ENCODE measurements at places on chromosomes 12 and 14.

DNA sequence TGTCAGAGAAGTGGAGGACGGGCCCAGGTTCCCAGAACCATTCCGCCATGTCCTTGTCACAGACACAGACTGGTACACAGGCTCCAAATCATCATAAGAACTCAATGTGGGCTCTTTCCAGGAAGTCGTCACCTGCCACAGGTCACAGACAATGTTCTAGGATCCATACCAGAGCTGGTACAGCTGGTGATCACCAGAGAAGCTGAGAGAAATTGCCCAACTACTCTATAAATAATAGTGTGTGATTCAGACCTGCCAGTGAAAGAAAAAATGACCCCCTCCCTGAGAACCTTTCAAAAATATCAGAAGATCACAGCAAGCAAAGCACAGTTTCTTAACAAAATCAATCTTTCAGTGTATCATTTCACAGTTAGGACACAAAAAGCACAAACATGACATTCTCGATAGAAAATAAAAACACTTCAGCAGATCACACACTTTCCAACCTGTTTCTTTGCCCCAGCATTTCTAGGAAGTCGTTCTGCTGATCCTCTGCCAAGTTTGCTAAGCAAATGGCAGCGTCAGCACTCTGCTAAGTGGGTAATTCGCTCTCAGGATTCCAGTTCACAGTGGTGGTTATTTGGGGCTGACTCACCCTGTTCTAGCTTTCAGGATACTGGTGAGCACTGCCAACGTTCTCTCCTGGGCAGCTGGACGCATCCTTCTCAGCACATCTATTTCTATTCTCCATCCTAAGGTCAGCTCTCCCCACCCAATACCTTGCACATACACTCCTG lies 223.3 kb upstream of the SFSWAP start:
- no peak for DNase-seq

- no peak for DNase-seq
Measured at GRCh38 chr14:51859131-51859530, 1.3 kb upstream of the GNG2 start.

GRCh38 chr14:51304941-51305340 lies 64.9 kb downstream of the TMX1 start:
- no peak for DNase-seq

DNA sequence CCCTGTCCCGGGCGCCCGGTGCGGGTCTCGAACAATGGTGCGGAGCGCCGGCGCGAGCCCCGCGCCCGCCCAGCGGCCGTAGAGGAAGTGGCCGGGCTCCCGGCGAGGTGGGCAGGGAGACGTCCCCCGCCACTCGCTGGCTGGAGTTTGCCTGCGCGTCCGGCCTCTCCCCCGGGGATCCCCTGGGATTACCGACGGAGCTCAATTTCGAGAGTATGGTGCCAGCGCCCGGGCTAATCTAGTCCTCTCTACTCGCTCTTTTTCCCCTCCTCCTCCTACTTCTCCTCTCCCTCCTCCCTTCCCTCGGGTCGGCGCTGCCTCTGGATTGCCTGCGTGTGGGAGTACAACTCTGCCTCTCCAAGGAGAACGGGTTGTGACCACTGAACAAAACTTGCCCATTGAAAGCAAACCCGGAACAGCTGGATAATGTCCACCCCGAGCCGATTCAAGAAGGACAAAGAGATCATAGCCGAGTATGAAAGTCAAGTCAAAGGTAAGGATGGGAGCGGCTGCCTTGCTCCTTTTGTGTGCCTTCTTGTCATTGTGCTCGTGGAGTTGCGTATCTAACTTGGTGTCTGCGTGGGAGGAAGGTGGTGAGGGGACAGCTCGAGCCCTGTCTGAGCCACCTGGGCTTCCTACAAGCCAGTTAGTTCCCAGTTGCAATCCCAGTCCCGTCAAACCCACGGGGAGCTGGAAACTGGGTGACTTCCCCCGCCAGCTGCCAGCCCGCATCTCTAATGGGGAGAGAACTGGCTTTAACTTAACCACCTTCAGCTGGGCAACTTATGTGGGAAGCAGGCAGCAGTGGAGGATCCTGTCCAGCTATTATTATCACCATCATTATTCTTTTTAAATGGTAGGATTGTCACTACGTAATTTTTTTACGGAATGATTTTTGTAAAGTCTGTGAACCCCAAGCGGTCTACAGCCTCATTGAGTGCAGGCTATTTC lies at the start of gene SRGAP1:
Gene SRGAP1 (plus strand): TSS at position 310 of the 951 bp plus-strand sequence. CDS start 117 bp downstream, at position 427.
- no peak for DNase-seq

- DNase-seq, result no peak
Measured at GRCh38 chr12:101957252-101957959, 80.0 kb downstream of the DRAM1 start.

- DNase-seq, result no peak
Measured at GRCh38 chr12:92739113-92739512, 36.3 kb downstream of the PLEKHG7 start.

DNA sequence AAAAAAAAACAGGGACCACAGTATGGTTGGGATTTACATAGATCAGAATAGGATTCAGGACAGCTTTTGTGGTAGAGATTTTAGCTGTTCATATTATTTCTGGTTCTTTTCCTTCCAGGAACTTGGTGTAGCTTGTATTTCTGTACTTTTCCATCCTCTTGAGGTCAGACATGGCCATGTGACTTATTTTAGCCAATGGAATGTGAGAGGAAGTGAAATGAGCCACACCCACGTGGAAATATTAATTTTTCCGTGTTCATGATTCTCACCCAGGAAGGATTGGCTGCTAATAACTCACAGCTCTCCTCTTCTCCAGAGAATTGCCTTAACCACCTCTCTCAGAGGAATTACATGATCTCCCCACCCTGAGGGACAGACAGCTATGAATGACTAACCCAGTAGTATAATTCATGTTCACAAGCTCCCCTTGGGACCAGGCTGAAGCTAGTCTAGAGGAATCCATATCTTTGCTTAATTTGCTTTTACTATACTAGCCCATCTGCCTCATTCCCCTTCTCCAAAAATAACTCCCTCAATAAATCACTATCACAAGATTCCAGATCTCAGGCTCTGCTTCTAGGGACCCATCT lies 340.4 kb downstream of the NUAK1 start:
- no peak for DNase-seq

GRCh38 chr12:116068371-116068770 lies 209.1 kb downstream of the MED13L start:
- DNase-seq, result no peak

DNA sequence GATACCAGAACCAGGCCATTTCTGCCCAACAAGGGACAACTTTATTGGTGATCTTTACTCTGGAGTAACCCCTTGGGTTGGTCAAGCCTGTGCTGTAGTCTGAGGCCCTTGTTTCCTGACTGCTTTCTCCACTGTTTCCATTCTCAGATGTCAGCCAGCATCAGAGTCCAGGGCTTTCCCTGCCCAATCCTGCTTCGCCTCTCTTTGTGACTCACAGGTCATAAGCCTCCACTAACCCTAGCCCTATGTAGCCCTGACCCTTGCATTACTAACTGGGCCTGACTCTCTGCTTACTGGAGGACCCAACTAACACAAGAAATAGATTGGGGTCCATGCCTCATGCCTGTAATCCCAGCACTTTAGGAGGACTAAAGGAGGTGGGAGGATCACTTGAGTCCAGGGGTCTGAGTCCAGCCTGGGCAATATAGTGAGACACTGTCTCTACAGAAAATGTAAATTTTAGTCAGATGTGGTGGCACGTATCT lies 8.6 kb upstream of the SNRNP35 start:
- DNase-seq, result no peak

GRCh38 chr12:64730588-64730969 lies 28.6 kb downstream of the GNS start:
- DNase-seq, result no peak

- no peak for DNase-seq
Measured at GRCh38 chr12:47739979-47740378, 14.7 kb upstream of the ENDOU start.

DNA sequence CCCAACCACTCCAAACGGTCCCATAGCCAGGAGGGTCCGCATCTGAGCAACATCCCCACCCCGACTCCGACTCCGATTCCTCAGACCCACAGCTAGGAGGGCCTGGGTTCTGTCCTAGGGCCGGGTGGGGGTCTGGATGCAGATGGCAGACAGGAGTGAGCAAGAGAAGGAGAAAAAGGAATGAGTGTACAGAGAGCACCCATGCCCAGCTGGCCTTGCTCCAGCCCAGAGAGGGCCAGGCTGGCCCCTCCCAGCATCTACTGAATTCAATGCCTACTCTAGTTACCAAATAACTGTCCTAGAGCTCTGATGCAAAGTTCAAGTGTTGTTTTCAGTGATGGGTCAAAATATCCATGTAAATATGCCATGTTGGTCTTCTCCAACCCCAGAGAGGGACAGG lies 40.8 kb downstream of the VDR start:
- no peak for DNase-seq

GRCh38 chr14:91911474-91912032 lies 35.9 kb downstream of the FBLN5 start:
- DNase-seq, result peak; percentile 26

DNA sequence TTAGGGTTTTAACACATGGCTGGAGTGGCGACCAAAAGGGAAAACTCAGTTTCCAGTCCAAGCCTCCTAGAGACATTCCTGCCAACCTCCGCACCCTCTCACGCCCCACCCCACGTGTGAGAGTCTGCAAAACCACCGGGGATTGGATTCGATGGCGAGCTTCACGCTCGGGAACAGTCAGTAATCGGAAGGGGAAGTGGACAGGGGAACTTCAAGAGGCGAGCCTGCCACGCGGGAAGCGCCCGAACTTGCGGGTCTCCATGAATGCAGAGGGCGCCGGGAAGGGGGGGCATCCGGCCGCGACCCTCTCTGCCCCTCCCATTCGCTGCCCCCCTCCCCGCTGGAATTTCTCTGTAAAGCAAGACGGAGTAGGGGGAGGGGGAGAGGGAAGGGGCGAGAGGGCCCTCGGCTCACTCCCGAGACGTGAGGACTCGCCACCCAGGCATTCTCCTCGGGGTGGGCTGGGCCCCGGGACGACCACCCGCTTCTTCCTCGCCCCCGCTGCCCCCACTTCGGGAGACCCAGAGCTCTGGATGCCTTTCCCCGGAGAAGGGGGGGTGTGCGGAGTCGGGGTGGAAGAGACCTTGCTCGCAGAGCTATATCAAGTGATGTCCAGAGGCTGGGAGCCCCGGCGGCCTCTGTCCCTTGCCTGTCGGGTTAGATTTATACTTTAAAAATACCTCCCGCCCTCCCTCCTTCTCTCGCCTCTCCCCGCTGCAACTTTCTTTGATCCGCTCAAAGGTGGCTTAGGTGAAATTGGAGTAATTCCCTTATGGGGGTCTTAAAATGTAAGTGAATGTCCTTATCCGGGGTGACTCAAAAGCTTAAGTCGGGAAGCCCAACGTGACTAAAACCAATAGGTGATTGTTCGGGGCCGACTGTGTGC lies 2.5 kb upstream of the CCND2 start:
- no peak for DNase-seq

DNA sequence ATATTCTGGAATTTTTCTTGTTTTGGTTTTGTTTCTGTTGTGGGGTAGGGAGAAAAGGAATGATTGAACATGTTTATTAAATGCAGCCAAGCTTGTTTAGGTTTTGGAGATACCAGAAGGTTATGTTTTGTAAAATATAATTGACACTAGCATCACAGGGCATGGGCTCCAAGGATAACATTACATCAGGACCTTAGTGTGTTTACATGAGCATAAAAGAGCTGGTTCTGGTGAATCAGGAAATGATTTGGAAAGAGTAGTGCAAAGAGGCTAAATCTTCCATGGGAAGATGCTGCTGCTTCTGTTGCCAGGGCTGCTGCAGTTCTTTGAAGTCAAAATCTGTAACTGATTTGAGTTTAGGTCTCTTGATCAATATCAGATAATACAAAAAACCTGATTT lies 118.7 kb downstream of the ETNK1 start:
- no peak for DNase-seq

- DNase-seq, result no peak
Measured at GRCh38 chr12:91140026-91140931, 29.0 kb upstream of the LUM start.

- no peak for DNase-seq
Measured at GRCh38 chr12:9792961-9793617, 32.4 kb upstream of the CD69 start.

- no peak for DNase-seq
Measured at GRCh38 chr12:106586803-106587684, 4.2 kb downstream of the RFX4 start.

DNA sequence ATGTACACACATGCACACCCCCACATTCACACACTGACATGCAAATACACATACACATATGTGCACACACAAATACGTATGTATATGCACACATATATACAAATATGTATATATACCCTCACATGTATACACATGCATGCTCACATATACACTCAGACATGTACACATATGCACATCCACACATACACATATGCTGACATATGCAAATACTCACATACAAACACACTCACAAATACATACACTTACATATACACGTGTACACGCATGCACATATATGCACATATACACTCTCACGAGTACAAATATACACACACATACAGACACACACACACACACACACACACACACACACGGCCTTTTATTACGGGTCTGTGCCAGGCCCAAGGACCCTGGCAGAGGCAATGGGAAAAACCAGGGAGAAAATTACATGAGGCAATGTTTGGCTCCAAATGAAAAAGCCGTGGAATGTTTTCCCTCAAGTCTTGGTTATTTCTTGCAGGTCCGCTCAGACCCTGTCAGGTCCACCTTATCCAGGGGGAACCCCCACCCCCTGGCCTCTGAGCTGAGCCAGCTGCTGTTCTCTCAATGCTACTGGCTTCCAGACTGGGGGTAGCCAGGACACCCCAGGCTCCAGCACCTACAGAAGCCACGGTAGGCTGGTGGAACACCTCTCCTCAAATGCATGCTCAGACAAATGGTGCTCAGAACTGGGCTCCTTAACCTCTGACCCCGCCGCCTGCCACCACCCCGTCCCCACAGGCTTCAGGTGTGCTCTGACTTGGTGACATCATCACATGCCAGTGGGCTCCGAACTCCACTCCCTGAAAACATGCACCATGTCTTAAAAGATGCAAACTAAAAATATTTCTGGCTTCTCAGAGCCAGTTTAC lies 54.7 kb downstream of the BCL11B start:
- no peak for DNase-seq

DNA sequence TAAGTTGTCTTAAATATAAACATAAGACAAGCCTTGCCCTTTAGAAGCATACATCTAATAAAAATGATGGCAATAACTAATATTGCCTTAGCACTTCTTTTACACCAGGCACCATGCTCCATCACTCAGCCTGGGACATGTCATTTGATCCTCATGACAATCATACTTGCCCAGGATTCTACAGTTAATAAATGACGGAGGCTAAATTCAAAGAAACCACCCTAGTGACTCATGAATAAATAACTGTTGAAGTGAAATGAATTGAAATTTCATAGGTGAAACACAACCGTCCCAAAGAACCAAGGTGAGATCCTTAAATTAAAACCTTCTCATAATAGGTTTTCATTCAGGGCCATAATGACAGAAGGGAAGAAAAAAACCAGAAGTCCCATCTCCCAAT lies 89.5 kb downstream of the GRIN2B start:
- no peak for DNase-seq
